ENCODE measurements at places on chromosomes 11 and 22. TPM values are rescaled to one million over a fixed set of nuclear protein-coding genes. Genes with fewer than 3 reads are reported as not detected.

Gene OR10A2
- not detected for total RNA-seq

Gene OR6A2
- total RNA-seq: 0.89 TPM

Gene ADAMTS8
- total RNA-seq: 1.7 TPM

Gene CD82
- total RNA-seq: 21.6 TPM

Gene PRRG4
- total RNA-seq: 0.61 TPM

Gene PGM2L1
- total RNA-seq: 20.2 TPM

Gene FAM227A
- 5.9 TPM for total RNA-seq

Gene MAPK8IP2
- 42.3 TPM for total RNA-seq

Gene MICALL1
- total RNA-seq: 16.1 TPM

Gene TRPC6
- total RNA-seq: 6.1 TPM
